ENCODE measurements at places on chromosomes 5 and 9. TPM values are rescaled to one million over a fixed set of nuclear protein-coding genes. Genes with fewer than 3 reads are reported as not detected.

Gene DBH
- total RNA-seq = not detected

Gene CDC25C
- total RNA-seq = 0.12 TPM

Gene ARID3C
- total RNA-seq = 0.35 TPM

Gene CDHR2
- not detected for total RNA-seq

Gene GABRB2
- total RNA-seq = under 0.01 TPM

Gene F2RL1
- total RNA-seq = 12.6 TPM

Gene ADGRD2
- total RNA-seq = not detected

Gene P4HA2
- total RNA-seq = 202 TPM

Gene ERCC8
- total RNA-seq = 14.6 TPM

Gene GRIA1
- total RNA-seq = not detected

Gene CORO2A
- total RNA-seq = 1.6 TPM

Gene NRARP
- total RNA-seq = 3.4 TPM

Gene PLEKHG4B
- not detected for total RNA-seq

Gene EQTN
- total RNA-seq = not detected

Gene SH2D3C
- total RNA-seq = 0.23 TPM

Gene PCDHGA7
- 5.1 TPM for total RNA-seq

All from pericardium fibroblast (primary cell).